ENCODE measurements at places on chromosomes 16 and 17. TPM values are rescaled to one million over a fixed set of nuclear protein-coding genes. Genes with fewer than 3 reads are reported as not detected.

- DNase-seq = peak; percentile 73
- peaks cover 9% of the 10 kb centered on the region for H3K27me3 ChIP-seq
- H3K4me1 ChIP-seq = peaks cover 5% of the 10 kb centered on the region
- no peak overlapping the region for H3K27ac ChIP-seq
- H3K36me3 ChIP-seq = no peaks in the 10 kb centered on the region
These were observed 4.1 kb upstream of the NHERF1 start for GRCh38 chr17:74744349-74744713.

DNA sequence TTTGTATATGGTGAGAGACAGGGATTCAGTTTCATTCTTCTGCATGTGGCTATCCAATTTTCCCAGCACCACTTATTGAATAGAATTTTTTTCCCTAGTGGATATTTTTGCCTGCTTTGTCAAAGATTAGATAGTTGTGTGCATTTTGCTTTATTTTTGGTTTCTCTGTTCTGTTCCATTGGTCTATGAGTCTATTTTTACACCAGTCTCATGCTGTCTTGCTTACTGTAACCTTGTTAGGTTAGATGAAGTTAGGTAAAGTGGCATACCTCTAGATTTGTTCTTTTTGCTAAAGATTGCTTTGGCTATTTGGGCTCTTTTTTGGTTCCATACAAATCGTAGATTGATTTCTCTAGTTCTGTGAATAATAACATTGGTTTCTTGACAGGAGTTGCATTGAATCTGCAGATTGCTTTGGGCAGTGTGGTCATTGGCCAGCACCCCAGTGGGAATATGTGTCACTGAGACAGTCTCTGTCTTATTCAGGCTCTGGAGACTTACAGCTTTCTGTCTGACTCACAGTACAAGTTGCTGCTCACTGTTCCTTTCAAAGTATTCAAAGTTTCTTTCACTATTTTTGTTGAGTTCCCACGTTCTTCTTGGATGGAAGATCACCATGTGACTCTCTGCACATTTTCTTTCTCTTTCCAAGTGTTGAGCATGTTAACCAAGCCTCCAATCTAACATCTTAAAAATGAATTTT lies 709.1 kb downstream of the CDH11 start:
- DNase-seq = peak; percentile 59
- peaks cover 32% of the 10 kb centered on the region for H3K4me1 ChIP-seq
- peak overlapping the region; percentile 58 for H3K27ac ChIP-seq
- H3K4me3 ChIP-seq = no peak overlapping the region
- H3K27me3 ChIP-seq = no peaks in the 10 kb centered on the region

GRCh38 chr16:66695935-66696668 lies 441 bp downstream of the CMTM4 start:
- H3K4me1 ChIP-seq = peaks cover 10% of the 10 kb centered on the region
- no peak for DNase-seq
- no peaks in the 10 kb centered on the region for H3K36me3 ChIP-seq
- no peaks in the 10 kb centered on the region for H3K27me3 ChIP-seq
- H3K27ac ChIP-seq = no peak overlapping the region
- peak overlapping the region; percentile 77 for H3K4me3 ChIP-seq

DNA sequence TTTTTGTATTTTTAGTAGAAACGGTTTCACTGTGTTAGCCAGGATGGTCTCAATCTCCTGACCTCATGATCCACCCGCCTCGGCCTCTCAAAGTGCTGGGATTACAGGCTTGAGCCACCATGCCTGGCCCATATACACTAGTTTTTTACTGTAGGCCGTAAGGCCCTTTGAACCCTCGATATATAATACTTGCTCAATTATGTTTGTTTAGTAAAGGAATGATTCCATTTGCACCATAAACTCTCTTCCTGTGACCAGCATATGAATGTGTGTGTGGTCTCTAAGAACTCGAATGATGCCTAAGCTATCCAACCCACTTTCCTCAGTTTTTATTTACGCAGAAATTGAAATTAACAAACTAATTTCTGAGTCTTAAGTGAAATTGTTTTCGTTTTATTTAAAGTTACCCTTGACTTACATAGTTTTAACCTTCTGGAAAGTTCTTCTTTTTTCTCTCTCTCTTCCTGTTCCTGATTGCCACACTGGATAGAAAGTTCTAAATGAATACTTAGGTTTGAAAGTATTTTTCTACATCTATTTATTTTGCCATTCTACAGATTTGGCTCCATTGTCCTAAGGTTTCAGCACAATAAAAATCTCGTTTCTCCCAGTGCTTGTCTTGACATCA lies 37.9 kb downstream of the PIGL start:
- peak overlapping the region; percentile 45 for H3K4me3 ChIP-seq
- no peaks in the 10 kb centered on the region for H3K27me3 ChIP-seq
- H3K4me1 ChIP-seq = peaks cover 20% of the 10 kb centered on the region
- peak overlapping the region; percentile 58 for H3K27ac ChIP-seq
- DNase-seq = no peak
- no peaks in the 10 kb centered on the region for H3K36me3 ChIP-seq

DNA sequence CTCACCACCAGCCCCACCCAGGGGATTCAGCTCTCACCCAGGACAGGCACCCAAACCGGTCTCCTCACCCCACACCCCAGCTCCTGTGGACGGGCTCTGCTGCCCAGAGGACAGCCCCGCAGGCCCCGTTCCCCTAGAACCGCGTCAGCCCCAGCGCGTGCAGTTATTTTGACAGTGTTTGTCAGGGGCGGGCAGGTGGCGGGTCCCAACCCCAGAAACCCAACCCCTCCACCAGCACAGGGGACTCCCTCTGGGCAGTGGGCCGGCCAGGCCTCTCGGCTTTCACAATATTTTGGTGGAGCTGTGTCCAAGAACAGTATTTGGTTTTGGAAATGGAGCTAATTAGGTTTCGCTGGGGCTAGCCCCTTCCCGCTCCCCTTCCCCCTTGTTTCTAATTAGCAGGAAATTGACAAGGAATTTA lies 44.8 kb downstream of the BAHCC1 start:
- no peak overlapping the region for H3K4me3 ChIP-seq
- no peak overlapping the region for H3K27ac ChIP-seq
- DNase-seq = no peak

- no peak for DNase-seq
- H3K27ac ChIP-seq = no peak overlapping the region
- no peaks in the 10 kb centered on the region for H3K4me1 ChIP-seq
- no peaks in the 10 kb centered on the region for H3K36me3 ChIP-seq
- H3K4me3 ChIP-seq = no peak overlapping the region
These were observed 41.9 kb upstream of the CRHR1 start for GRCh38 chr17:45742251-45742650.

DNA sequence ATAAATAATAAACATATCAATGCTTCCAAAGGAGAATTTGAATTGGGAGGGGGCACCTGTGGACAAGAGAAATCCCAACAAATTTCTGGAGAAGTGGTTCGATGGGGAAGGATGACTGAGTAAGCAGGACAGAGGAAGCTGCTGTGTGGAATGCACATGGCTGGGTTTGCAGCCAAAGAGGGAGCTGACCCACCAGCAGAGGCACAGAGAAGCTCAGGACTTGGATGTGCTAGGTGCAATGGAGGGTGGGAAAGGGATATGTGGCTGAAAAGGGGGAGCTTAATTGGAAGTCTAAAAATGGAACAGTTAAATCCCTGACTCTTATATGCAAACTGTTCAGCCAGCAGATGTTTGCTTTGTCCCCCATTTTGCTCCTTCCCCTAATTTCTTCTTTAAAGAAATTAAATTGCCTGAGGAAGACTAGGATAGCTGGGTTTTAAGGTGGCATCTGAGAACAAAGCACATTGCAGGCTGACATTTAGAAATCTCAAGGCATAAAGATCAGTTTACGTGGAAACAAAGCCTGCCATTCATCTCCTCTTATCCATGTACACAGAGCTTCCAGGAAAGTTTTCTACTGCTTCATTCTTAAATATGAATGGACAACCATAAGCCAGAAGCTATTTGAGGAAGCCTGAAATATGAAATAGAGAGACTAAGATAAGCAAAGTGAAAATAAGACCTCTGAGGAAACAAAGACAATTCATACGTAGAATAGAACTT lies 23.0 kb upstream of the TNS4 start:
- no peaks in the 10 kb centered on the region for H3K36me3 ChIP-seq
- H3K4me3 ChIP-seq = no peak overlapping the region
- H3K27ac ChIP-seq = no peak overlapping the region
- peaks cover 19% of the 10 kb centered on the region for H3K4me1 ChIP-seq
- no peak for DNase-seq

DNA sequence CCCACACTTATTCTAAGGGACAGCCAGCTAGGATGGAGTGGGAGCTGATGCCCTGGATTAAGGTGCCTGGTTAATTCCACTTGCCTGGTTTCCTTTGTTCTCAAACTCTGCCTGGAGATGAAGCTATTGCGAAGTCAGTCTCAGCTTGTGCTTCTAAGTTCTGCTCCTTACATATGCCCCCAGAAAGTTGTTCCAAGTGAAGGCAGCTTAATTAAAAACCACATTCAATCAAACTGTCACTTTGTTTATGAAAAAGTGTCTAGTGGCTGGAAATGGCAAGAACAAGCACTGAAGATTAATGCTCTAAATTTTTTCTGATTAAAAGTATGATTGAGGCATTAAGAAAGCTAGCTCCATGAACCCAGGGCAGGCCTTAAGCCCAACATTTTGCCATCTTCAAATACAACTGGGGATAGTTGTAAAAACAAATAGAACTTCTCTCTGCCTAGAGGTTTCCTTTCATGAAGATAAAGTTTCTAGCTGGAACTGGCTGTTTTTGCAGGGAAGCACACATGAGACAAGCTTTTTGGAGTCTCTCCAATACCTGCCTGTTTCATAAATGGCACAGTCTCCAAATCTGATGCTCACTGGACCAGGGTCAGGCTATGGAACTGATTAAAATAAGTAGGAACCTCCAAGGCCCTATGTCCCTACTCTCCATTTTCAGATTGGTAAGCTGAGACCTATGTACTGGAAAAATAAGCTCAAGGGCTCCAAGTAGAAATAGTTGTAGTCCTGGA lies 100.9 kb downstream of the GRIN2A start:
- H3K27ac ChIP-seq = no peak overlapping the region
- H3K27me3 ChIP-seq = no peaks in the 10 kb centered on the region
- H3K4me1 ChIP-seq = no peaks in the 10 kb centered on the region
- H3K4me3 ChIP-seq = no peak overlapping the region

DNA sequence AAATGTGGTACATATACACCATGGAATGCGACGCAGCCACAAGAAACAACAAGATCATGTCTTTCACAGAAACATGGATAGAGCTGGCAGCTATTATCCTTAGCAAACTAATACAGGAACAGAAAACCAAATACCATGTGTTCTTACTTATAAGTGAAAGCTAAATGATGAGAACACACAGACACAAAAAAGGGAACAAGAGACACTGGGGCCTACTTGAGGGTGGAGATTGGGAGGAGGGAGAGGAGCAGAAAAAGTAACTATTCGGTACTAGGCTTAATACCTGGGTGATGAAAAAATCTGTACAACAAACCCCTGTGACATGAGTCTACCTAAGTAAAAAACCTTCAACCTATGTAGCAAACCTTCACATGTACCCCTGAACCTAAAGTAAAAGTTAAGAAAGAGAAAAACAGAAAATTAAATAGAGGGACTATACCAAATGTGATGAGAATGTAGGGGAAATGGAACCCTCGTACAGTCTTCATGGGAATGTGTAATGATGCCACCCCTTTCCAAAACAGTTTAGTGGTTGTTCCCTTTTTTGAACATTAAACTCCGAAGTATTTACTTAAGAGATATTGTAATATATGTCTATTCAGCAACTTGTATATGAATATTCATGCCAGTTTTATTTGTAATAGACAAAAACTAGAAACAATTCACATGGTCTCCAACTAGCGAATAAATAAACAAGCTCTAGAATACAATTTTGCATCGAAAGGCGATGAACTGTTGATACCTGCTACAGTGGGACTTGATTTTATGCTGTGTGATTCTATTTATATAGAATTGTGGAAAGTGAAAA lies 33.9 kb downstream of the AHSP start:
- DNase-seq = no peak
- no peak overlapping the region for H3K27ac ChIP-seq
- no peaks in the 10 kb centered on the region for H3K27me3 ChIP-seq
- no peaks in the 10 kb centered on the region for H3K4me1 ChIP-seq

GRCh38 chr16:56269811-56270684 lies 78.8 kb downstream of the GNAO1 start:
- peaks cover 16% of the 10 kb centered on the region for H3K4me1 ChIP-seq
- peak; percentile 92 for DNase-seq
- H3K36me3 ChIP-seq = no peaks in the 10 kb centered on the region
- H3K27me3 ChIP-seq = no peaks in the 10 kb centered on the region

- H3K36me3 ChIP-seq = no peaks in the 10 kb centered on the region
- no peak for DNase-seq
- H3K4me3 ChIP-seq = no peak overlapping the region
These were observed 313.7 kb downstream of the MAF start for GRCh38 chr16:79286646-79287423.

- H3K36me3 ChIP-seq = no peaks in the 10 kb centered on the region
- no peak overlapping the region for H3K4me3 ChIP-seq
- H3K27me3 ChIP-seq = peaks cover 14% of the 10 kb centered on the region
- DNase-seq = no peak
These were observed 10.0 kb downstream of the TPSD1 start for GRCh38 chr16:1265826-1266225.

- no peak for DNase-seq
- H3K27ac ChIP-seq = no peak overlapping the region
- no peaks in the 10 kb centered on the region for H3K36me3 ChIP-seq
- H3K4me3 ChIP-seq = no peak overlapping the region
- peaks cover 3% of the 10 kb centered on the region for H3K4me1 ChIP-seq
- no peaks in the 10 kb centered on the region for H3K27me3 ChIP-seq
These were observed 296.3 kb upstream of the AXIN2 start for GRCh38 chr17:65857718-65858117.

GRCh38 chr16:14613991-14614390 lies 16.1 kb downstream of the PARN start:
- H3K27ac ChIP-seq = no peak overlapping the region
- H3K4me1 ChIP-seq = no peaks in the 10 kb centered on the region
- H3K36me3 ChIP-seq = peaks cover 42% of the 10 kb centered on the region
- DNase-seq = no peak
- H3K4me3 ChIP-seq = no peak overlapping the region

DNA sequence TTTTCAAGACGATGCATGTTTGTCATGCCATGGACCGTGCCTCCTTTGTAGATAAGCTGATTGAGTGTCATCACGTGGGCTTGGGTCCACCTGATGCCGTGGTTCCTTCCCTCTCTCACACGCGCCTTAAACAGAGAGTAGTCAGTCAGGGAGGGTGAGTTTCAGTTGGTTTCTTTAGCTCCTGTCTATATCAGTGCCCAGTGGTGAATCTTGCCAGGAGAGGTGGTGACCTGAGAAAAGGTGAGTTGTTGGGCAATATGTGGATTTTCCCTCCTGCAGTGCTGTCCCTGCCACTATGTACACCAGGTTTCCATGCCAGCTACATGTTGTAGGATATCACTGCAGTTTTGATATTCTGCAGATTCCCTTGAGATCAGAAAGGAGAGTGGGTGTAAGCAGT lies 129.7 kb downstream of the LAT start:
- no peak overlapping the region for H3K4me3 ChIP-seq
- H3K36me3 ChIP-seq = no peaks in the 10 kb centered on the region
- H3K27me3 ChIP-seq = no peaks in the 10 kb centered on the region
- DNase-seq = no peak
- H3K4me1 ChIP-seq = peaks cover 6% of the 10 kb centered on the region

GRCh38 chr16:85234310-85235204 lies 122.3 kb upstream of the CIBAR2 start:
- DNase-seq = peak; percentile 99
- no peaks in the 10 kb centered on the region for H3K36me3 ChIP-seq
- peak overlapping the region; percentile 70 for H3K4me3 ChIP-seq
- H3K4me1 ChIP-seq = peaks cover 43% of the 10 kb centered on the region
- H3K27me3 ChIP-seq = no peaks in the 10 kb centered on the region

The WFIKKN2 gene
- total RNA-seq = under 0.01 TPM

The GFAP gene
- total RNA-seq = under 0.01 TPM

The SHISA6 gene
- not detected for total RNA-seq

The GPR142 gene
- not detected for total RNA-seq

The LGALS9B gene
- total RNA-seq = not detected

The CRISPLD2 gene
- 122 TPM for total RNA-seq
